ENCODE measurements at places on chromosomes 6 and 20.

DNA sequence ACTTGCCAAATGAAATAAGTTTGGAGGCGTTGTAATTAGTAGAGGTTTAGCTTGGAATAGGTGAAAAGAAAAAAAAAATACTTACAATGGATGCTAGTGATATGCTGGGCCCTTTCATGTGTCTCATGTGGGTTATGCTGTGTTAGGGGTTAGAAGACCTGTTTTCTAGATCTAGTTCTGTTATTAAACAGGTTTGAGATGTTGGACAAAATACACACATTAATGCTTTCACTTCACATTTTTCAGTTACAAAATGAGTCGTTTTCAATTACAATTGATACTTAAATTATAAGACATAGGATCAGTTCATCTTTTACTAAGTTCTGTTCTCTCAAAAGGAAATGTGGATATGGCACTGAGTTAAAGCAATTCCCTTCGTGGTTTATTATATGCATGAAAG lies 509.8 kb downstream of the EPM2A start:
- DNase-seq = no peak

- DNase-seq = no peak
These were observed 86.2 kb upstream of the ARID1B start for GRCh38 chr6:156691018-156691417.

- no peak for DNase-seq
These were observed 510.3 kb downstream of the KIF16B start for GRCh38 chr20:16062661-16063581.

DNA sequence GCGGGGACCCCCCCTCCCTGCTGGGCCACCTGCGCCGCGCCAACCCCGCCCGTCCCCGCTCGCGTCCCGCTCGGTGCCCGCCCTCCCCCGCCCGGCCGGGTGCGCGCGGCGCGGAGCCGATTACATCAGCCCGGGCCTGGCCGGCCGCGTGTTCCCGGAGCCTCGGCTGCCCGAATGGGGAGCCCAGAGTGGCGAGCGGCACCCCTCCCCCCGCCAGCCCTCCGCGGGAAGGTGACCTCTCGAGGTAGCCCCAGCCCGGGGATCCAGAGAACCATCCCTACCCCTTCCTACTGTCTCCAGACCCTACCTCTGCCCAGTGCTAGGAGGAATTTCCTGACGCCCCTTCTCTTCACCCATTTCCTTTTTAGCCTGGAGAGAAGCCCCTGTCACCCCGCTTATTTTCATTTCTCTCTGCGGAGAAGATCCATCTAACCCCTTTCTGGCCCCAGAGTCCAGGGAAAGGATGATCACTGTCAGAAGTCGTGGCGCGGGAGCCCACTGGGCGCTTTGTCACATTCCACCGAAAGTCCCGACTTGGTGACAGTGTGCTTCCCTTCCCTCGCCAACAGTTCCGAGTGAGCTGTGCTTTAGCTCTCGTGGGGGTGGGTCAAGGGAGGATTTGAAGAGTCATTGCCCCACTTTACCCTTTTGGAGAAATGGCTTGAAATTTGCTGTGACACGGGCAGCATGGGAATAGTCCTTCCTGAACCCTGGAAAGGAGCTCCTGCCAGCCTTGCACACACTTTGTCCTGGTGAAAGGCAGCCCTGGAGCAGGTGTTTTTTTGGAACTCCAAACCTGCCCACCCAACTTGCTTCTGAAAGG lies 2.1 kb downstream of the VEGFA start:
- no peak for DNase-seq

GRCh38 chr20:62320581-62321354 lies 18.0 kb downstream of the ADRM1 start:
- DNase-seq = no peak

DNA sequence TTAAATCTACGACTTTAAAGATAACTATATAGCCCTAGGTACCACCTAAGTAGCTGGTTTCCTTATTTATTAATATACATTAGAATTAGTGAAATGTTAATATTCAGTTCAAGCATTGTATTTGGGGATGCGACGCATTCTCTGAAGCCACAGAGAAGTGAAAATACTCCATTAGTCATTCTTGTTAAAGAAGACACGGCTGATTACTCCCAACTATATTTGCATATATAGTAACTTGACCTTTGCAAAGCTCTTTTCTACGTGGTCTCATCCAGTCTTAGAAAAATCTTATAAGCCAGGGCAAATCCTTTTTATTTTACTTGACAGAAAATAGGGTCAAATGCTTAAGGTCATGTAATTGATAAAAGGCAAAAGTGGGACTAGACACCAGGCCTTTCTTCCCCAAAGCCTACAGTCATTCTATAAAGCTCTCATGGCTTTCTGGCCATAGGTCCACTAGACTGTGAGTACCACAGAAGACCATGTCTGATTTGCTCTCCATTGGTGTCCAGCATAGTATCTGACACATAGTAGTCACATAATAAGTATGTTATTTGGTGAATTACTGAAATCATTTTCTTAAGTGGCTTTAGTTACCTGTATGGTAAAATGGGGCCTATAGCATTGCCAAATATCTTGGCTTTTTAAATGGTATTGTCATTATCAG lies 11.3 kb downstream of the ZHX3 start:
- DNase-seq = no peak

DNA sequence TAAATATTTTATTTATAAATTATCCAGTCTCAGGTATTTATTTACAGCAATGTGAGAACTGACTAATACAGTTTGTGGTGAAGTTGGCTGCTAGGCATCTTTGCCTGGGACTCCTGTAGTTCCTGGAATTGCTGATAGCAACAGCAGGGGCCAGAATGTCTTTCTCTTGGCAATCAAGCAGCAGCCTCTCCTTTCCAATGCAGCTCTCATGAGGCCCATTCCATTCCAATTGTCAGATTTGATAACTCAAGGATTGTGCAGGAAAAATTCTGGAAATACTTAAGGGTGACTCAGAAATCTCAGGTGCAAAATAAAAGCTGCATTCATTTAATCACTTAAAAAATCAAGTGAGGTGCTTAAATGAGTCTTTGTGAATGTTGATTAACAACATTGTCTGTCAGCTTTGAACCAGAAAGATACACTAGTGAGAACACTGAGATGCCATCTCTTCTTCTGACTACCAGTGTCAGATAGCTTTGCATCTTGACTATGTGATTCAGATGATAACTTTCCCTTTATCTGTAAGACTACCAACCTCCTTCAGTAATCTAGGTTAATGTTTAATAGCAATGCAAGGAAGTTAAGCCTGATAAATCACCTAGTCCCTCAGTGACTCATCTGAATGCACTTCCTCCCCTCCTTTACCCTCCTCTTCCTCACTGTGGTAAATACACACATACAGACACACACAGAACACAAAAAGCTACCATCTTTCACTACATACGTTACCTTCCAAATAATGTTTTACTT lies 32.1 kb upstream of the COL21A1 start:
- no peak for DNase-seq

- no peak for DNase-seq
These were observed 19.1 kb downstream of the PCK1 start for GRCh38 chr20:57579898-57580447.

DNA sequence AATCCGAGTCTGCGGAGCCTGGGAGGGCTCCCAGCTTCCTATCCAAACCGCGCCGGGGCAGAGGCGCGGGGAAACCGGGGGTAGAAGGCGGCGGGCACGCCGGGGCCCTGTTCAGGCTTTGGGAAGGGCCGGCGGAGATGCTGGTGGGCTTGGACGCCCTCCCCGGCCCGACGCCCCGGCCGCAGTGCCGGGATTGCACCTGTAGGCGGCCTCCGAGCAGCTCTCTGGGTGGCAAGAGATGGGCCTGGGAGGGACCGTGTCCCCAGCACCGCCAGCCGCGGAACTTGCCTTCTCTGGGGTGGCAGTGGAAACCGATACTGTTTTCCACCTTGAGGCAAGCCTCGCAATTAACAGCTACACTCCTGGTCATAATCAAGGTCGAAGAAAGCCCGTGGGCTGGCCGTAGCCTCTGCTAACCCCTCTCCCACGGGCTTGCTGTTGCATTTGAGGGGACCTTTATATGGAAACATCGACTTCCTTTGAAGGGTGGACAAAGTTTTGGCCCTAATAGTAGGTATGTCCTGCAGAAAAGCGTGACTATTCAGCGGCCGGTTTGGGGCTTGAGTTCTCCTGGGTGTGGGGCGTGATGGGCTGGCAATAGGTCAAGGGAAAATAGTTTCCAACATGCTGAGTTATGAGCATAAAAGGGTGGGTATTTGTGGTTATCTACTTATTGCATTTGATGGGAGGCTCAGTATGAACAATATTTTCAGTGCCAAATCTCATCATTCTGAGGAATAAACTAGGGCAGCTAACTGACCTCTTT lies 1.1 kb upstream of the JAG1 start:
- peak; percentile 4 for DNase-seq

GRCh38 chr6:54194067-54194466 lies 82.8 kb downstream of the MLIP start:
- no peak for DNase-seq

GRCh38 chr20:42836339-42836738 lies 353.4 kb downstream of the PTPRT start:
- no peak for DNase-seq

- DNase-seq = no peak
These were observed 21.4 kb downstream of the HBS1L start for GRCh38 chr6:135033238-135033637.

- DNase-seq = no peak
These were observed 210.4 kb downstream of the ANKRD60 start for GRCh38 chr20:58017970-58018530.

- DNase-seq = no peak
These were observed 22.6 kb downstream of the DYNLT1 start for GRCh38 chr6:158621694-158622544.
